ENCODE measurements at places on chromosomes 3 and 15. TPM values are rescaled to one million over a fixed set of nuclear protein-coding genes. Genes with fewer than 3 reads are reported as not detected.

The PRR23C gene
- total RNA-seq, result not detected

The ACTC1 gene
- not detected for total RNA-seq

The UBL7 gene
- total RNA-seq, result 33.1 TPM

The CMTM6 gene
- total RNA-seq, result 105 TPM

The CPA3 gene
- 13.2 TPM for total RNA-seq

The SLC28A1 gene
- total RNA-seq, result not detected

The FANCD2OS gene
- total RNA-seq, result not detected

The CPLX3 gene
- not detected for total RNA-seq

The WDR49 gene
- 0.20 TPM for total RNA-seq

The RASL12 gene
- not detected for total RNA-seq

The IL1RAP gene
- total RNA-seq, result 9.4 TPM

The CATSPER2 gene
- 0.33 TPM for total RNA-seq

The IL20RB gene
- 0.42 TPM for total RNA-seq

The CPN2 gene
- not detected for total RNA-seq

The DPH3 gene
- 17.7 TPM for total RNA-seq

The LRRC2 gene
- 0.85 TPM for total RNA-seq

The ACAN gene
- total RNA-seq, result under 0.01 TPM

The CCDC9B gene
- total RNA-seq, result 25.1 TPM

The FSIP1 gene
- 0.63 TPM for total RNA-seq

The MCF2L2 gene
- total RNA-seq, result 1.2 TPM

The DLEC1 gene
- not detected for total RNA-seq

The MELTF gene
- 5.0 TPM for total RNA-seq

The SPTBN5 gene
- 12.0 TPM for total RNA-seq

The IQCH gene
- total RNA-seq, result 1.4 TPM

The GOLGA8G gene
- total RNA-seq, result not detected

The CCNB2 gene
- 30.1 TPM for total RNA-seq

The ESYT3 gene
- total RNA-seq, result not detected

The ANKRD63 gene
- not detected for total RNA-seq

All from pulmonary artery endothelial cell (primary cell).